ENCODE measurements at places on chromosomes 7 and 10.

GRCh38 chr7:100171840-100172239, 3.4 kb upstream of the GAL3ST4 start:
- DNase-seq: no peak

GRCh38 chr7:11881680-11882079, 49.7 kb upstream of the THSD7A start:
- DNase-seq: no peak

DNA sequence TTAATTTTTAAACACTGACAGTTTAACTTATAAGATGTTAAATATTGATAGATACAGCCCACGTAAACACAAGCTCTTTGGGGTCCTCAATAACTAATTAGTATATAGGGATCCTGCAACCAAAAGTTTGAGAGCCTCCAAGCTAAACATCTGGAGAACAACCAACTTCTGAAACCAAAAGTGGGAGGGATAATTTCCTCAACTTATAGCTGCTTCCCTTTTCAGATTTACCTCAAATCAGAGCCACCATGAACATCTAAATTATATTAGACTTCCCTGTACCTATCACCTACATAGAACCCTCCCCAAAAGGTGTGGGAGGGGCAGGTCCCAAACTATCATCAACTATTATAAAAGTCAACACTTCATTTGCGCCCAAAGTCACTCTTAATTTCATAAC, 8.6 kb downstream of the PSAP start:
- DNase-seq: no peak

DNA sequence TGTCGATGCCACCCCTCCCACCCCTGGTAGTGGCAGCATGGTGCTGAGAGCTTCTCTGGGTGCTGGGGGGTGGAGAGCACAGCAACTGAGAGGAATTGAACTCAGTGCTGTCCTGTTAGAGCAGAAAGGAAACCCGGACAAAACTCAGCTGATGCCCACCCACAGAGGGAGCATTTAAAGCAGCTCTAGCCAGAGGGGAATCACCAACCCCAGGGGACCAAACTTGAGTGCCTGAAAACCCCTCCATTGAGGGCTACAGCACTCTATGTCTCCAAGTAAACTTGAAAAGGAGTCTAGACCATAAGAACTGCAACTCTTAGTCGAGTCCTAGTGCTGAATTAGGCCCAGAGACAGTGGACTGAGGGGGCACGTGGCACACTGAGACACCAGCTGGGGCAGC, 16.8 kb upstream of the FOXI2 start:
- DNase-seq: no peak

DNA sequence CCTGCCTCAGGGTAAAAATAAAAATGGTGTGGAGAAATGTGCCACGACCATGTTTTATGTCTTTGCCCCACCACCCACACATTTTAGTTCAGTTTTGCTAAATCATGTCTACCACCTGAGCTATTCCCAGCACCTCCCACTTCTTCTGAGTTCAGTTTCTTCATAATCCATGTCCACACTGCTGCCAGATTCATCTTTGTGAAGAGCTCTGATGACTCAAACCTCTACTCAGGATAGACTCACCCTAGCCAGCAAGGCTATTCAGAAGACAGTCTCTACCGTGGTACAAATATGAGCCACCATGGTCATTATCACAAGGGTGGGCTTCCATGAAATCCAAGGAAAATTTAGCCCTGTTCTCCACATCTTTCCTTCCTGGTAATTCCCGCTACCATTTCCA, 231.1 kb upstream of the PRKCQ start:
- DNase-seq: no peak

DNA sequence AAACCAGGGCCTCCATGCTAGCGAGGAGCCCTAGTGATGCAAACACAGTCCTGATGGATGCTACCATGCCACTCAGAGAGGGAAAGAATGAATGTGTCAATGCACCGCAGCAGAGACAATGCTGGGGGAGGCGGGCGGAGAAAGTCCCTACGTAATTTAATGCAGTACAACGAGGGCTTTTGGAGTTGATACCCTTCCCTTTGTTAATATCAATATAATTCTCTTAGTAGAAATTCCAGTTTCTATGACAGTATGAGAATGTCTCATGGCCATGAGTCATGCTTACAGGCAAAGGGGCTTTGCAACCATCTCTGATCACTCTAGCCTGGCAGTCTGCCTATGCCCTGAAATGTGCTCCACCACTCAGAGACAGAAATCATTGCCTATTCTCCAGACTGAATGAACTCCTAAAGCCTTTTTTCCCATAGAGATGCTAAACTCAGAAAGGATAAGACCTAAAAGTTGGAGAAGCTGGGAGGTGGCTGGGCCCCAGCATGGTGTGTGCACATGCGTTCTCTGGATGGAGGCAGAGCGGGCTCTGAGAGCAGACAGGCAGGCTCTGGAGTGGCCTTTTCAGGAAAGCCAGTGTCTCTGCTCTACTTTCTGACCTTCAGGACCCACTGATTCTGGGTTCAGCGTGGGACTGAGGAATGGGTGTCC, 20.3 kb upstream of the GIMAP2 start:
- no peak for DNase-seq

GRCh38 chr7:18574676-18575075, 79.1 kb downstream of the HDAC9 start:
- DNase-seq: no peak

DNA sequence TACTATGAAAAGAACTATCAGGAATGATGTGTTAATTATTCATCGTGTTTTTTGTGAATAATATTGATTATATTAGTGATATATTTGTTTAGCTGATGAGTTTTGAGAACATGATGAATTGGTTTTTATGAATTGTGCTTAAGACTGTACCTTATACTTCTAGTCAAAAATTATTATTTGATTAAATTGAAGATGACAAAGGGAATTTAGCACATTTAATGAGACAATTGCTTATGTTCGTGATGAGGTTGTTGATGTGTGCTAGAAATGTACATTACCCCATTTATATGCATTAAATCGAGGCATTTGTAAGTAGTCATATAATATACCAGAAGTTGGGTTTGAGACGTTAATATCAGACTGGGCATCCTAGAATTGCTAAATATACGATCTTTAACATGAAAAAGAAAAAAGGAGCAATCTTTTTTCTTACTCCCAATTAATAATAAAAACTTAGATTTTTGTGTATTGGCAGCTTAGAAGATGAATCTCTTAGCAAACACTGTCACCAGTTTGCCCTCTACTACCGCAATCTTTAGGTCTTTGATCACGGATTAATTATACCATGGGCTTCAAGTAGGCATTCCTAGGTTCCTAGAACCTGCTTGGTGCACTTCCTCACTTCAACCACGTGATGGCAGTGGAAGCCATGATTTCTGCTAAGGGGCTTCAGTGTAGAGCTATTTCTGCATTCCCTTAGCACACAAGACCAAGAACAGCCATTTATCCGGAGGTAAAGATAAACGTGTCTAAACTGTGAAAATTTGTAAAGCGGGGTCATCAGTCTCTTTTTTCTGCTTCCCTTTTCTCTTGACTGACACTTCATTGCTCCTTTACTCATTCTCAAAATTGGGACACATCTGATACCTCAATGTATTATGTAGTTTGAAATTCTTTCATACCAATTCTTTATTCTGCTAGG, 1.6 kb downstream of the KLHDC10 start:
- DNase-seq: peak; percentile 13

DNA sequence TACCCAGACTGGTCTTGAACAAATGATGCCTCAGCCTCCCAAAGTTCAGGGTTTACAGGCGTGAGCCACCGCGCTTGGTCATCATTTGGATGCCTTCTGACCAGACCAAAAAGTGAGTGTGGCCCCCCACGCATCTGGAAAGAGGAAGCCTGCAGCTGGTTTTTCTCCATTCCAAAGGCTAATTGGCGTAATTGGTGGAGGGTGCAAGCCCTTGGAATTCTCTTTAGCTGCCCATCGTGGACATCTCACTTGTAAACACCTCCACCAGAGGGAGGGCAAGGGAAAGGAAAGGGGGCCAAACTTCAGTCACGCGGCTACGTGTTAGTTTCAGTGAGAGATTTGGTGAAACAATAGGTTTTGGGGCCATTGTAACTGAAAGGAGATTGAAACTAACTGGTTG, 4.1 kb upstream of the ARHGAP21 start:
- no peak for DNase-seq

DNA sequence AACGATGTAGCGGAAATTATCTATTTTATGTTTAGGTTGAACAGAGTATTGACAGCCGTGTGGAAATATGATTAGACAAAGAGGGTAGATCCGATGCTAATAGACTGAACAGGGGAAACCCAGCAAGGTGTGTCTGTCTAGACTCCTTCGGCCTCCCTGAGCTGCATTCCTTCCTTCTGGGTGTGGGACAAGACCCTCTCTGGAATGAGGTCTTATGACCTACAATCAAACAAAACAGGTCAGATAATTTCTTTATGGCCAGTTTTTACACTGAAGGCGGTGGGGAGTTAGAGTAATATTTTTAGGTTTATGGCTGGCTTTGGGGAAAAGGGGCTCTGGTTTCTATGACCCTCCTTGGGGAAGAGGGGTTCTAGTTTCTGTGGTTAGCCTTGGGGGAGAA, 41.2 kb downstream of the WIPF3 start:
- no peak for DNase-seq

DNA sequence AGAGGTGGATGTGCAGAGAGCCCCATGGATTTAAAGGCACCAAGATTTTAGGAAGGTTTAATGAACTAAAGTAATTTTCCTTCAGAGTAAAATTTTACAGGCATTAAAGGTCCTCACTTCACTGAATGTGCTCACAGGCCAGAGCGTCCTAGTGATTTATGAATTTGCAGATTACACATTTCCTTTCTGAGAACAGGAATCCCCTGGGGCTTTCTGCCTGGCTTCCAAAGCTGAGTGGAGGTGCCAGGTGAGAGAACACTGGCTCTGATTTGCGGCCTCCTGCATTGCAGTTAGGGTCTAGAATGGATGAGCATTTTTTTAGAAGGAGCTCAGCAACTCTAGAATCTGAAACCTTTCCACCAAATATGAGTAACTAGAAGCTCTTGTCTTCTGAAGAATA, 194.3 kb downstream of the SORCS3 start:
- no peak for DNase-seq

- DNase-seq: peak; percentile 6
These were observed 54.9 kb upstream of the ZNF800 start for GRCh38 chr7:127447326-127447945.

- DNase-seq: no peak
These were observed 48.3 kb downstream of the NOD1 start for GRCh38 chr7:30430276-30430675.

- DNase-seq: no peak
These were observed 86.8 kb downstream of the ANKRD7 start for GRCh38 chr7:118311121-118311836.

DNA sequence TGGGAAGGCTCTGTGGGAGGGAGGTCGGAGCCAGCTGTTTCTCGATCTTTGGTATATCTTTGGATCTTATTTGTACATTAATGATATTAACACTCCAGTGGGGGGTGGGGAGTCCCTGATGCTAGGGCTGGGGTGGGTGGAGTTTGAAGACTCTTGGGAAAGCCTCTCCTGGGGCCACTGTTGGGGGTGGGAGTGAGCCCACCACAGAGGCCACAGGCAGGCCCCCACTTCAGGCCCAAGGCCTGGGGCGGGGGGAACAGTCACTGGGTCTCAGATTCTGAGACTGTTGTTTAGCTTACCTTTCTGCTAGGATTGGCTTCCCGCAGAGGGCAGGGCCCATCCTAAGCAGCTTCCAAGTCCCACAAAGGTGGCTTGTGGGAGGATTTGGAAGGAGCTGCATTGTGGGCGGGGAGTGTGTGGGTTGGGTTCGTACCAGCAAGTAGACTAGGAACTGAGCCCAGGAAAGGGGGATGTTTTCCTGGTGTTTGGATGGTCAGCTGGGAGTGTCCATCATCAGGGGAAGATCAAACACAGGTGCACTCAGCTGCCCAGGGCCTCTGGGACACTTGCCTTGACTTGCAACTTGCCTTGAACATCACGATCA, 11.9 kb downstream of the YKT6 start:
- DNase-seq: no peak

- DNase-seq: no peak
These were observed 139.9 kb downstream of the CCDC71L start for GRCh38 chr7:106520962-106521514.

DNA sequence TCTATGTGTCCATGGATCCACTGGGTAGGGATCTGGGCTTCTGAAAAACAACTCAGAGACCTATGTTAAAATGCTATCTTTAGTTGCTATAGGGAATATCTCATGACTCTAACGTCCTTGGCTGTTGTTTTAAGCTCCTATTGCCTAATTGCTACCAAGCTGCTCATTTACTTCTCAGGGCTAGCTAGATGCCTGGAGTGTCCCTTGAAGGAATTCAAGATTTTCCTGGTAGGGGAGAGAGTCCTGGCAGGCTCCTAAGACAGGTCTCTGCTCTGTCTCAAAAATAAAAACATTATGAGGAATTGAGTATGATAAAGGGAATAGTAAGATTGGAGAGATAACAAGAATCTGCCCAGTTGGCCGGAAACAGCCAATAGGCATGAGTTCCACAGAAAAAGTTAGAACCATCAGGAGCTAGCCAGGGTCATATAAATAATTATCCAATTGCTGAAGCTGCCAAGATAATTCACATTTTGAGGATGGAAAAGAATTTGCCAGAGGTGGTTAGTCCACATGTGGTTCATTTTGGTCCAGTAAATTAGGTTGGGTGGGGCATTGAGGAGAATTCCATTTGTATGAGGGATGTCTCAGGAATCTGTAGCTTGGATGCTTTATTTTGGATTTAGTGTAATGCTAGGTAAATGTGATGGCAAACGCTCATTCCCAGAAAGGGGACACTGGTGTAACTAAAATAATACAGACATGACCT, 362.7 kb upstream of the VSTM2A start:
- DNase-seq: no peak

DNA sequence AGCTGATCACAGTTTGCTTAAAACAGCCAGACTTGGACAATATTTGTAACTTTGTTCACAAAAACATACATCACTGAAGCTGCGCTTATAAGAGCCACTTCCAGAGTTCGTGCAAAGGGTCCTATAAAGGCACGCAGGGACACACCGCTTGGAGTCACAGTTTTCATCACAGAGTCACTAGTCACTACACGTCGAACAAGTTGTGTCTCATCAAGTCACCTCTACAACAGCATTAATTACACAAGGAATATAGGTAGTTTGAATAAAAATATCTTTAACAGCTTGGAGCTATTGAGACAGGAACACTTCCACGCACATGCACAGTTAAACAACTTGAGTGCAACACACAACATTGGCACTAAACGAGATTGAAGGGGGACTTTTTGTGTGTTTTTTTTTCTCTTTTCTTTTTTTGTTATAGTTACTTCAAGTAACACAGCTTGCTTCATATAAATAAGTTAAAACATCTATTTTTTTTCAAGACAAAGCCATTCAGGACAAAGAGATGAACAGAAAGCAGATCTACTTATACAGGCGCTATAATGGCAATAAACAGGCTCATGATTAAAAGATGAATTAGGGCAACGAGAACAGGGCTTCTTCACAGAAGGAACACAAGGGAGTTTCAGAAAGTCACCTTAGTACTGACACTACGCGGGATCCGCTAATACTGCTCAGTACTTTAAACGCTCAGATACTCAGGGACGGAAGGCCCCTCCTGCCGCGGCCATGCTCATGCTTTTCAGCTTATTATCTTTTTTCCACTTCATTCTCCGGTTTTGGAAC, 2.2 kb downstream of the HOXA5 start:
- DNase-seq: no peak

GRCh38 chr10:95290461-95291364, at the start of gene PDLIM1:
Gene PDLIM1 (minus strand): TSS chr10:95291003. CDS start chr10:95290915, 88 bp downstream.
- no peak for DNase-seq

- DNase-seq: no peak
These were observed 21.4 kb upstream of the HELLS start for GRCh38 chr10:94524146-94524545.

- DNase-seq: no peak
These were observed 20.2 kb upstream of the ADD3 start for GRCh38 chr10:109987452-109988211.

- DNase-seq: no peak
These were observed 63.7 kb upstream of the IL6 start for GRCh38 chr7:22663357-22663718.

GRCh38 chr7:140624392-140625191, 16.0 kb downstream of the DENND2A start:
- DNase-seq: no peak

Data from stimulated activated CD8-positive, alpha-beta memory T cell treated with anti-CD3 and anti-CD28 coated beads, Interleukin-7, amount 100 ng/mL, for 1 hour (primary cell).